ENCODE measurements at places on chromosomes 12 and 14. TPM values are rescaled to one million over a fixed set of nuclear protein-coding genes. Genes with fewer than 3 reads are reported as not detected.

DNA sequence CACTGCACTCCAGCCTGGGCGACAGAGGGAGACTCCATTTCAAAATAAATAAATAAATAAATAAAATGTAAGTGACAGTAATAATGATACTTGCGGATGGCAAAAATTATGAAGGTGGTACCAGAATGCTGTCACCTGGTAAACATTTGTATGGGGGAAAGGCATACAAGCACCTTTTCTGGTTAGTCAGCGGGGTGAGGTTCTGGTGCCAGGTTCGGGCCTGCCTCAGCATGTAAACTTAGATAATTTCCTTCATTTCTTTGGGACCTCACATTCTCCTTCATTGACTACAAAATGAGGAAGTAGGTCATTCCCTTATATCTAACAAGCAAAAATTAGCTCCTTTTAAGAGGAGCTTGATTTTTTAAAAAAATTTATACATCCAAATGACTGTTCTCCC is 10.8 kb downstream of the VTI1B start:
- H3K36me3 ChIP-seq, result peaks cover 30% of the 10 kb centered on the region
- no peak overlapping the region for H3K4me3 ChIP-seq
- no peaks in the 10 kb centered on the region for H3K27me3 ChIP-seq
- H3K4me1 ChIP-seq, result peaks cover 21% of the 10 kb centered on the region

MGP gene
- 741 TPM for total RNA-seq

DNA sequence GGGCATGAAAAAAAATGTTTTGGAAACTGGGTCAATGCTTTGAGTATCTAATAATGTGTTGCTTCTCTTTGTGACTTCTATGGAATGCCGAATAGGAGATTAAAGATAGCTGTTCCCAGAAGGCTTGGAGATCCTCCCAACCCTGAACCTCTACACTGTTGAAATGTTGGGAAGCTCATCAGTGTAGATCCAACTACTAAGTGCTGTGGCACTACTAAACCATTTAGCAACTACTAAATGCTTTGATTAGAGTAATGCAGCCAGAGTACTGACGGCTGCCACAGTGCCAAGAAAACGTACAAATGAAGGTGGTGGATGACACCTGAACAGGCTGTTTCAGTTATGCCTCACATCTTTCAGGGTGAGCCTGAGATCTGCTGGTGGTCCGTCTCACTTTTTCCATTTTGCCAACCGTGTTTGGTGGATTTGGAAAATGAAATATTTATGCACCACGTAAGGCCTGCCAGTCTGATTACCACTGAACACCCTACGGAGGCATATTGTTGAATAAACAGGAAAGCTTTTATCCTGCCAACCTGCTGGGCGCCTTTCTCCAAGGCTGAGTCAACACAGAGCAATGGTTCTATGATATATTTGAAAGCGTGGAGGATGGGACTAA is 938.0 kb upstream of the FLRT2 start:
- H3K27me3 ChIP-seq, result no peaks in the 10 kb centered on the region
- no peaks in the 10 kb centered on the region for H3K4me1 ChIP-seq
- no peak for DNase-seq
- no peak overlapping the region for H3K27ac ChIP-seq
- H3K36me3 ChIP-seq, result no peaks in the 10 kb centered on the region

DNA sequence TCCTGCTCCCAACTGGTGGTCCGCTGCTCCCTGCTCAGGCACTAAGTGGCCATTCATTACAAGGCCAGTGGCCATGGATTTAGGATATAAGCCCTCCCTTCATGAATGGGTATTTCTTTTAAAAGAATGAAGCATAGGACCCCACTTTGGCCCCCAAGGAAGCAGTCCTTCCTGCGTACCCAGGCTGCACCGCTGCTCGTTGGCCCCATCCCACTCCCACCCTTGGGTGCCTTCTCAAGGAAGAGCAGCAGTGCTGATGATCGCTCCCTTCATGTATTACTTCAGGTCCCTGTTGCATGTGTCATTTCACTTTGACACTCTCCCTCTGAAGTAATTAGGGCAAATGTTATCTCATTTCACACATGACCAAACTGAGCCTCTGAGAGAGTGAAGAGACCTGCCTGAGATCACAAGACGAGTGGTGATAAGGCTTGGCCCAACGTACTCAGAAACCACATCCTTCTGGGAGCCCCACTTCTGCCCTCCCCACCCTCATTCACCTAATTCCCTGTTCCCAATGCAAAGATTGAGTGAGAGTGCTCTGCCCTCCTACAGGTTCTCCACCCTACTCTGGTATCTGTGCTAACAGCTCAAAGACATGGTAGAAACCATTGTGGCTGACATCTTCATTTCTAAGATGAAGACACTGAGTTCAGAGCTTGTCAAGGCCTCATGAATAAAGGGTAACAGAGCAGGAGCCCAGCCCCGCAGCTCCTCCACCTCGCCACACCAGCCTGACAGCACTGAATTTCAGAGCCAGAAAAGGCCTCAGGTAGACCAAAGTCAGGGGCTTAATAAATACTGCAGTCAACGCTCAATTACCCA is 10.3 kb upstream of the KRT2 start:
- no peaks in the 10 kb centered on the region for H3K4me1 ChIP-seq
- H3K36me3 ChIP-seq, result no peaks in the 10 kb centered on the region
- H3K27ac ChIP-seq, result no peak overlapping the region
- no peak for DNase-seq

GRCh38 chr12:57241402-57242310 is 9.3 kb downstream of the STAC3 start:
- H3K27me3 ChIP-seq, result peaks cover 96% of the 10 kb centered on the region
- peaks cover 58% of the 10 kb centered on the region for H3K4me1 ChIP-seq
- no peak overlapping the region for H3K4me3 ChIP-seq
- no peak overlapping the region for H3K27ac ChIP-seq
- H3K36me3 ChIP-seq, result no peaks in the 10 kb centered on the region
- DNase-seq, result no peak

GRCh38 chr12:53207042-53207441 is at the start of gene ITGB7:
TSS of gene ITGB7 (minus strand) at chr12:53207251. CDS start at chr12:53200443, 6,808 bp downstream.
- no peak within 1 kb of the TSS for H3K4me3 ChIP-seq
- no peak within 1 kb of the TSS for H3K27ac ChIP-seq
- H3K4me1 ChIP-seq, result peaks cover 14% of the 10 kb centered on the region
- H3K27me3 ChIP-seq, result no peaks in the 10 kb centered on the region
- peaks cover 24% of the 10 kb centered on the region for H3K36me3 ChIP-seq

- no peaks in the 10 kb centered on the region for H3K27me3 ChIP-seq
- no peak overlapping the region for H3K27ac ChIP-seq
- no peaks in the 10 kb centered on the region for H3K4me1 ChIP-seq
- no peak for DNase-seq
- no peaks in the 10 kb centered on the region for H3K36me3 ChIP-seq
These were observed 62.0 kb upstream of the LMNTD1 start for GRCh38 chr12:25615119-25615518.

AQP6 gene
- total RNA-seq, result not detected

DNA sequence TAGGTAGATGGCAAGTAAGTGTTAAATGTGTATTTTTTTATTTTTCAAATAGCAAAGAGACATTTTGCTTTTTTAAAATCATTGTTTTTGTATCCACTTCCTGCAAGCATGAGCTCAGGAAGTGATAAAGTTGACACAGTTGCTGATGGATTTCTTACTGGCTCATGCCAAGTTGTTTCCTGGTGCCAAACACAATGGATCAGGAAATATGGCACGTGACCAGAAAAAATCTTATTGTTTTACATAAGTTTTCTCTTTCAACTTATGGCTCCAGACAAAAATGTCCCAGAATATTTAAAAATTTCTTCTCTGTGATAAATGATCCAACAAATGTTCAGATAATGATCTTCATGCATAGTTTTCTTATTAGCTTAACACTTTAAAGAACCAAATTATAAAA is 1279.1 kb upstream of the FLRT2 start:
- H3K36me3 ChIP-seq, result no peaks in the 10 kb centered on the region
- H3K4me1 ChIP-seq, result peaks cover 5% of the 10 kb centered on the region
- no peak overlapping the region for H3K27ac ChIP-seq

DNA sequence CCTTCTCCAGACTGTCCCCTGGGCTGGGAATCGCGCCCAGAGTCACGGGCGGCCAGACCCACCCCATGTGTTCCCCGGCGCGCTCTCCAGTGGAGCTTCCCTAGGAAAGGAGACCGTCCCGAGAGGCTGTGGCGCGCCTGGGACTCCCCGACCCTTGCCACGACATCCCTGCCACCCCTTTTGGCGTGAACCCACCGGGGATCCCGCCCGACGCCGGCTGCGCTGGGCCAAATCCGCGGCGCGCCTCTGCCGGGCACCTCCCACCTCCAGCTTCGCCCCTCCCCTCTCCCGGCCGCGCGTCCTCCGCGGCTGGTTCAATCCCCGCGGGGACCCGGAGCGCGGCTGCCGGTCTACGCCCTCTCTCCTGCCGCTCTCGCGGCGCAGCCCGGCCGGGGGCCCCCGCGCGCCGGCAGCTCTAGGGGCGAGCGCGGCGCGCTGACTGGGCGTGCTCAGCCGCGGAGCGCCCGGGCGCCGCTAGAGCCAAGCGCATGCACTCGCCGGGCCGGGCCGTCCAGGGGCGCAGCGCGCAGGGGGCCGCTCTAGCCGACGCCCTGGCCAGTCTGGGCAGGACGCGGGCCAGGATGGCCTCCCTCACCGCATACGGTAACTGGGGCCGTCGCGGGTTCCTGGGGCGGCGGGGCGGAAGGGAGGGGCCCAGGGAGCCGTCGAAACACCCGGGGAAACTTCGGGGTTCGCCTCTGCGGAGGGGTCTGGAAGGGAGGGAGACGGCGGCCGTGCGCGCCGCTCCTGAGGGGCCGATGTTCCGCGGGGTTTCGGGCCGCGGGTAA is 77.4 kb upstream of the ANO4 start:
- no peaks in the 10 kb centered on the region for H3K36me3 ChIP-seq
- H3K4me3 ChIP-seq, result peak overlapping the region; percentile 48
- peaks cover 12% of the 10 kb centered on the region for H3K4me1 ChIP-seq
- no peak for DNase-seq
- H3K27me3 ChIP-seq, result no peaks in the 10 kb centered on the region
- H3K27ac ChIP-seq, result no peak overlapping the region

DNA sequence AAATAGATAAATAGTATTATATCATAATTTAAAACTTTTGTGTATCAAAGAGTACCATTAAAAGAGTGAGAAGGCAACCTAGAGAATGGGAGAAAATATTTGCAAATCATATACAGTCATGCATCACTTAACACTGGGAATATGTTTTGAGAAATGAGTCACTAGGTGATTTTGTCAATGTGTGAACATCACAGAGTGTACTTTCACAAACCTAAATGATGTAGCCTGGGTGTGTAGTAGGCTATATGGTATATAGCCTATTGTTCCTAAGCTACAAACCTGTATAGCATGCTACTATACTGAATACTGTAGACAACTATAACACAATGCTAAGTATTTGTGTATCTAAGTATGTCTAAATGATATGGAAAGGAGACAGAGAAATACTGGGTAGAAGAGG is 48.0 kb upstream of the ARID2 start:
- DNase-seq, result no peak
- H3K36me3 ChIP-seq, result no peaks in the 10 kb centered on the region
- no peaks in the 10 kb centered on the region for H3K4me1 ChIP-seq
- H3K27me3 ChIP-seq, result no peaks in the 10 kb centered on the region
- no peak overlapping the region for H3K4me3 ChIP-seq

MIP gene
- not detected for total RNA-seq

TXNDC16 gene
- total RNA-seq, result 11.5 TPM

DNA sequence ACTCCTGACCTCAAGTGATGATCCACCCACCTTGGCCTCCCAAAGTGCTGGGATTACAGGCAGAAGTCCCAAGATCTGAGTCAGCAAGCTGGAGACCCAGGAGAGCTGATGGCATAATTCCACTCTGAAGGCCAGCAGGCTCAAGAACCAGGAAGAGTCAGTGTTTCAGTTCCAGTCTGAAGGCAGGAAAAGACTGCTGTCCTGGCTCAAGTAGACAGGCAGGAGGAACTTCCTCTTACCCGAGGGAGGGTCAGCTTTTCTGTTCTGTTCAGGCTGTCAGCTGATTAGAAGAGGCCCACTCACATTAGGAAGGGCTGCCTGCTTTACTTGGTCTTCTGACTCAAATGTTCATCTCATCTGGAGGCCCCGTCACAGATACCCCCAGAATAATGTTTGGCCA is 206.0 kb upstream of the MYL2 start:
- no peak overlapping the region for H3K4me3 ChIP-seq
- H3K27me3 ChIP-seq, result no peaks in the 10 kb centered on the region
- H3K36me3 ChIP-seq, result no peaks in the 10 kb centered on the region

RAD9B gene
- total RNA-seq, result 1.7 TPM

DNA sequence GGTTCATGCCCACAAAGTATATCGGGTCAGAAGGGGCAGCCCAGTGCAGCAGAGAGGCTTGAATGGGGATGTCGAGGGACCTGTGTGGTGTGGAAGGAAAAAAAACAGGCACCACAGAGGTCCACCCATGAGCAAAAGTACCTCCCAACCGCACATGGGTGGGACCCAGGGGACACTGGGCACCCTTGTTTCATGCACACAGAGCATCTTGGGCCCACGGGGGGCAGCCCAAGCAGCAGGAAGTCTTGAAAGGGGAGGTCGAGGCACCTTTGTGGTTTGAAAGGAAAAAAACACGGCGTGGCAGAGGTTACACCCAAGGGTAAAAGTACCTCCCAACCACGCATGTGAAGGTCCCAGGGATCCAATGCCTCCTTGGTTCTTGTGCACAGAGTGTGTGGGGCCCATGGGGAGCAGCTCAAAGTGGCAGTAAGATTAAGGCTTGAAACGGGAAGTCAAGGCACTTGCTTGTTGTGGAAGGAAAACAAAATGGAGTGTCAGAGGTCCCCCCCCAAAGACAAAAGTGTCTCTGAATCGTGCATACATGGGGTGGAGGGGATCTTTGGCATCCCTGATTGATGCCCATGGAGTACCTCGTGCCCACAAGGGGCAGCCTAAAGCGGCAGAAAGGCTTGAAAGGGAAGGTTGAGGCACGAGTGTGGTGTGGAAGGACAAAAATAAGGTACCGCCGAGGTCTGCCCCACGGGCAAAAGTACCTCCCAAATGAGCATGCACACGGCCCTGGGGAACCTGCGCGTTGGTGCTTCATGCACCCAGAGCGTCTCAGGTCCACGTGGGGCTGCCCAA is 575.5 kb downstream of the ALG10 start:
- H3K36me3 ChIP-seq, result no peaks in the 10 kb centered on the region
- H3K27ac ChIP-seq, result no peak overlapping the region
- H3K4me1 ChIP-seq, result no peaks in the 10 kb centered on the region
- peak; percentile 72 for DNase-seq

GRCh38 chr12:57765003-57765697 is 1.7 kb downstream of the CYP27B1 start:
- H3K27me3 ChIP-seq, result peaks cover 60% of the 10 kb centered on the region
- H3K4me3 ChIP-seq, result peak overlapping the region; percentile 60
- H3K4me1 ChIP-seq, result peaks cover 25% of the 10 kb centered on the region
- no peak for DNase-seq

OR4N2 gene
- not detected for total RNA-seq

DNA sequence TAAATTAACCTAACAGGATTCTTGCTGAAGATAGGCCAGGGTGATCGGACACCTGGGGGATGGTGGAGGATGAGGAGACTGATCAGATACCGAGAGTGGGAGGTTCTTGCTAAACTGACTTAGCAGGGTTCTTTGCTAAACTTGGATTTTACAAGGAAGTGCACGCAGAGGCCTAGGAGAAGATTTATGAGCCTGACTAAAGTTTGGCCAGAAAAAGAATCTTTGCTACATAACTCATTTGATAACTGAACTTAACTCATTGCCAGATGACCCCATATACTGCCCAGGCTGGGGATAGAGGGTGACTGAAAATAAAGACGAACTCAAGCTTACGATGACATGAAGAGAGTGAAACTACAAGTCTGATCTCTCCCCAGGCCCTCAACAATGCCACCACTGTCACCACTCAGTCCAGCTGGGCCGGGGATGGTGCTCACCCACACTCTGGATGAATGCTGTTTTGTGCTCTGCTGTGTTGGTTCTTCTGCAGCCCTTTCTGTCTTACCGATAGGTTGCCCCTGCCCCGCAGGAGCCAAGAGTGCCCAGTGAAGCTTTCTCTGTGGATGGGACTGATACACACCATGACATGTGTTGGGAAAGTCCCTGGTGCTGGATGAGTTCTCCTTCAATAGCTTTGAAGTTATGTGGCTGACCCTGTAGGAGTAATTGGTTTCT is 29.0 kb downstream of the PPFIBP1 start:
- no peak for DNase-seq
- H3K27me3 ChIP-seq, result no peaks in the 10 kb centered on the region
- peaks cover 92% of the 10 kb centered on the region for H3K4me1 ChIP-seq
- H3K36me3 ChIP-seq, result no peaks in the 10 kb centered on the region
